Neural crest cell (in vitro differentiated cells): ENCODE measurements at places on chromosomes 12 and 14. TPM values are rescaled to one million over a fixed set of nuclear protein-coding genes. Genes with fewer than 3 reads are reported as not detected.

The SLC6A13 gene
- total RNA-seq, result 0.27 and 0.30 TPM in 2 replicates

The NTF3 gene
- 0.33 TPM in 1 of 2 replicates, not detected in the other for total RNA-seq

The ATN1 gene
- total RNA-seq, result 118 and 122 TPM in 2 replicates

DNA sequence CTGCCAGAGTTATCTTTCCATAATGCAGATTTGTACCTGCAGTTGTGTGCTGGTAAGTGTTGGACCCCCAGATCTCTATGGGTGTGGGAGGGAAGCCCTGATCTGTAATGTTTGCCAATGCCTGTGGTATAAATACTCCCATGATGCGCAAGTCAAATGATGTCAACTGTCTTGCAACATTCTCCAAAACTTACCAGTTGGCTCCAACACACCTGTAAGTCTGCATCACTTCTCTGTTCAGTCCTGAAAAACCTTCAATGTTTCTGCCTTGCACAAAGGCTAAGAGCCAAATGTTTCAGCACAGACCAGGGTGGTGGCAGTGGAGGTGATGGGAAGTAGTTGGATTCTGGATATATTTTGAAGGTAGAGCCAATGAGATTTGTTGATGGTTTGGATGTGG lies 3.1 kb downstream of the OS9 start:
- no peak for DNase-seq

DNA sequence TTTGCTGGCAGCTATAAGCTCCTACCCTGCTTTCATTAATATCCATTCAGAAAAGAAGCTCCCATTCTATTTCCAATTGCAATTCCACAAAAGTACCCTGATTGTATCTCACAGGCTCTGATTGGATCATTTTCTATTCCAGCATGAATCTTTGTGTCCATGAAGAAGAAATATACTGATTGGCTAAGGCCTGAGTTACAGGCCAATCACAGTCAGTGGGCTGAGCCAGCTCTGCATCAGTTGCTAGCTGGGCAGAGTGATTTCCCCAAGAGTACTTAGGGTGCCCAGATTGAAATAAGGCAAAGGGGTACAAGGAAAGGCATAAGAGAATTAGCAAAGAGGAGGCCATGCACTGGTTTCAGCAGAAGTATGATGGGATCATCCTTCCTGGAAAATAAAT lies 14.4 kb downstream of the ART4 start:
- no peak for DNase-seq

GRCh38 chr12:106744600-106744999 lies 29.9 kb upstream of the RIC8B start:
- DNase-seq, result no peak

DNA sequence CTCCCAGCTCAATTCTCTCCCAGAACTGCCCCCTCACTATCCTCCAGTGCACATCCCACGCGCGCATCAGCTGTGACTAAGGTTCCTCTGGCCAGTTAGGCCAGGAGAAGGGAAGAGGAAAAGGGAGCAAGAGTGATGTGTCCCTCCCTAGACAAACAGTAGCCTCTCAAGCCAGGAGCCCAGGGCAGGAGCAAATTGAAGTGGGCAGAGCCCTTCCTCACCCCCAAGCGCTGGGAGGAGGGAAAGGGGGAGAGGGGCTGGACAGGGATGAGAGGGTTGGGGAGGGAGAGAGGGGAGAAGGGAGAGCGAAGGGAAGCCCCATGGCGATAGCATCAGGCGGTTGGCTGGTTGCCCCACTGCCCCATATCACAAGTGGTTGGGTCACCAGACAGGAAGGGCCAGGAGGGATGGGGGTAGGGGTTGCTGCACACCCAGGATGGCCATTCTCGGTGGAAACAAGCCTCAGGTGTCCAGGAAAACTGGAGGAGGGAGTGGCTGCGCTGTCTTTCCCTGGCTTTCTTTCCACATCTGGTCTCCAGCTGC lies 1.1 kb downstream of the CD63 start:
- DNase-seq, result no peak

DNA sequence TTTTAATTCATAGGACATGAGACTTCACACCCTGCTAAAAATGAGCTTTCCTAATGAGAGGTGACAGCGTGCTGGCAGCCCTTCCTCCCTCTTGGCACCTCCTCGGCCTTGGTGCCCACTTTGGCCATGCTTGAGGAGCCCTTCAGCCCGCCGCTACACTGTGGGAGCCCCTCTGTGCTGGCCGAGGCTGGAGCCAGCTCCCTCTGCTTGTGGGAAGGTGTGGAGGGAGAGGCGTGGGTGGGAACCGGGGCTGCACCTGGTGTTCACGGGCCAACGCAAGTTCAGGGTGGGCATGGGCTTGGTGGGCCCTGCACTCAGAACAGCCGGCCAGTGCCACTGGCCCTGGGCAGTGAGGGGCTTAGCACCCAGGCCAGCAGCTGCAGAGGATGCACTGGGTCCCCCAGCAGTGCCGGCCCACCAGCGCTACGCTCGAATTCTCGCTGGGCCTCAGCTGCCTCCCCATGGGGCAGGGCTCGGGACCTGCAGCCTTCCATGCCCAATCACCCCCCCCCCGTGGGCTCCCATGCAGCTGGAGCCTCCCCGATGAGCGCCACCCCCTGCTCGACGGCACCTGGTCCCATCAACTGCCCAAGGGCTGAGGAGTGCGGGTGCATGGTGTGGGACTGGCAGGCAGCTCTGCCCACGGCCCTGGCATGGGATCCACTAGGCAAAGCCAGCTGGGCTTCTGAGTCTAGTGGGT lies 22.7 kb upstream of the B4GALNT1 start:
- no peak for DNase-seq

DNA sequence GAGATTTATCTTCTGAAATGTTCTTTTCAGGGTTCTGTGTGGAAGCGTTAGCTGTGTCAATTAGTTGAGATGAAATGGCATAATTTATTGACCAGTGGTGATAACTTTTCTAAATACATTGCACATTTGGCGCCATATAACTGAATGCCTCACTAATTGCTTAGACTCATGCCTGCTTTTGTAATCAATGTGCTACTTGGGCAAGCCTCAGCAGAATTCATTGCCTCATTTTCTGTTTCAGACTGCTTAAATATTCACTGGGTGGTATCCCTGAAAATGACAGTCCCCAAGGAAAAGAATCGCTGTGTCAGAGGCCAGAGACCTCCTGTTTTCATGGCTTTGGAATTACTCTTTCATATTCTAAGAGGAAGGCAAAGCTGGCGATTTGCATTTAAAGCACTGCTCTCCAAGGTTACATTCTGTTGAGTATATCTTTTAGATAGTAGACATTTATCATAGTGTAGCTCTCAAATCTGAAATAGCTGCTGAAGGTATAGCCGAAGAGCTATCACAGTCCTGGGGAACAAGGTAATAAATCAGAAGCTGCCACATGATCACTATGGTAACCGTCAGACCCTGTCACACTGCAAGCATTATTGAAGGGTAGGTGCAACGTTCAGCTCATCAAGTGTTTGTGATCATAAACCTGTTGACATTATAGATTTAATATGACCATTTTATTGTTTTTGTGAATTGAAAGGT lies 297.3 kb upstream of the E2F7 start:
- no peak for DNase-seq

GRCh38 chr14:52227619-52228222 lies 39.8 kb upstream of the PTGDR start:
- no peak for DNase-seq

- DNase-seq, result no peak
Measured at GRCh38 chr12:113537046-113537750, 65.5 kb upstream of the LHX5 start.

DNA sequence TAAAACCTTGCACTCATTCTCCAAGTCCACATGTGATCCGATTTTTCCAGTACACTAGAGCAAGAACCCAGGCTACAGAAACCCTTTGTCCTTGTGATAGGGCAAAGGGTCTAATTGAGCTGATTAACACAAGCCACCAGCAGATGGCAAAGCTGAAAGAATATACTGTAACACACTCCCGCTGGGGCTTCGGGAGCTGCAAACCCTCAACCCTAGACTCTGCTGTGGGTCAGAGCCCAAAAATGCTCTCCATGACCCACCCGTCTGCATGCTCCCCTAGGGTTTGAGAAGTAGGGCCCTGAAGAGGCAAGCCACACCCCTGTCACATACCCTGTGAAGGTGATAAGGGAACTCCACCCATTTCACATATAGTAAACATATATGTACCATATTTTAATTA lies 33.6 kb upstream of the PCNX1 start:
- DNase-seq, result no peak

DNA sequence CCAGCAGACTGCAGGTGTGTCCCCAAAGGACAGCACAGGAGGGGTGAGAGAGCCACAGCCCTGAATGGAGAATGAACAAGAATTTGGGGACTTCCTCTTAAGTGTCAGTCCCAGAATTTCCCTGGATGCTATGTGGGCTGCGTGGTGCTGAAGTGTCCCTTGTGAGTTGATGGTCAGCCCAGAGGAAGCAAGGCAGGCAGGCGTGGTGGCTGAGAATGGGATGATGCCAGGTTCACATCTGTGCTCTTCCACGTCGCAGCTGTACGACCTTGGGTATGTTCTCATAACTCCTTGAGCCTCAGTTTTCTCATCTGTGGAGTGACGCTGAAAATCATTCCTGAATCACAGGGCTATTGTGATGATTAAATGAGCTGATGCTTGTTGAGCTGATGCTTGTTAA lies 62.1 kb upstream of the GPATCH2L start:
- no peak for DNase-seq
